ENCODE measurements at places on chromosomes 2 and 18.

DNA sequence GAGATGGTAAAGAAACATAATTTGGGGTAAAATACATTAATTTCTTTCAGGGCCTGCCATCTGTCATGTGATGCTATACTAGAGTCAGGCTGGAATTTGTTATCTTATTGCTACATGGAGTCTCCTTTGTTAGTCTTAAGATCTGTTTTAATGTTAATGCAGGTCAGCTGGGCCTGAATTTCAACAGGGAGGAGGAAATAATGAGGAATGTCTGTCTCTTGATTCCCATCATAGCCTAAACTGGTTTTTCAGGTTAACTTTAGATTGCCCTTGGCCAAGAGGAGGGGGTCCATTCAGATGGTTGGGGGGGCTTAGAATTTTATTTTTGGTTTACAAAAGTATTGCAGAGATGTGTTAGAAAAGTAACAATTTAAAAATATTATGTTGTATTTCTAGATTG is 19.0 kb upstream of the FEZ2 start:
- DNase-seq = no peak

DNA sequence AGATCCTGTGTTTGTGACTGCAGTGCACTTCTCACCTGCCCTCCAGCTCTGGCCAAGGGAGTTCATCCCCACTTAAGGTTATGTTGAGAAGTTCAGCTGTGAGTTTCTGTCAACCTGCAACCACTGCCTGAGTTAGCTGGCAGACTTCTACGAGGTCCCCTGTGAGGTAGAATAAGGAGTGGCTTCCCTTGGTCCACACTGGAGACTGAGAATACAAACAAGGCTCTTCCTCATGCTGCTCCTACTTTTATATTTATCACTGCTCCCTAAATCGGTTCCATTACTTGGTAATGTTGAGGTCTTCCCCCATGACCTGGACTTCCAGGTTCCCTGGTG is 353.2 kb upstream of the CWC22 start:
- no peak for DNase-seq

- DNase-seq = no peak
These were observed 84.7 kb upstream of the ST6GAL2 start for GRCh38 chr2:106970471-106971261.

GRCh38 chr2:42590176-42590575 is 21.7 kb downstream of the MTA3 start:
- DNase-seq = no peak

DNA sequence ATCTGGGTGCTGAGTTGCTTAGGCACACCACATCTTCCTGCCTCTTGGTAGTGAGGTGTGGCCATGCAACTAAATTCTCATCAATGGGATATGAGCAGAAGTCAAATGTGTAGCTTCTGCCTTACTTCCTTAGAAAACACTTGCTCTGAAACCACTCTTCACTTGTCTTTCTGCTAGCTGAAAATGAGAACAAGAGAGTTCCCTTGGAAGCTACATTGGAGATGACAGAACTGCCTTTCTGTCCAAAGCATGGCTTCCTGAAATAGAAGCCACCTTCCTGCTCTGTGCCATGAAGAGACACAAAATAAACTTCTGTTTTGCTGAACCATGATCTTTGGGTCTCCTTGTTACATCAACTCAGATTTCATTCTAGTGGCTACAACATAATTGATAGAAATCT is 659.9 kb downstream of the IRS1 start:
- DNase-seq = no peak

DNA sequence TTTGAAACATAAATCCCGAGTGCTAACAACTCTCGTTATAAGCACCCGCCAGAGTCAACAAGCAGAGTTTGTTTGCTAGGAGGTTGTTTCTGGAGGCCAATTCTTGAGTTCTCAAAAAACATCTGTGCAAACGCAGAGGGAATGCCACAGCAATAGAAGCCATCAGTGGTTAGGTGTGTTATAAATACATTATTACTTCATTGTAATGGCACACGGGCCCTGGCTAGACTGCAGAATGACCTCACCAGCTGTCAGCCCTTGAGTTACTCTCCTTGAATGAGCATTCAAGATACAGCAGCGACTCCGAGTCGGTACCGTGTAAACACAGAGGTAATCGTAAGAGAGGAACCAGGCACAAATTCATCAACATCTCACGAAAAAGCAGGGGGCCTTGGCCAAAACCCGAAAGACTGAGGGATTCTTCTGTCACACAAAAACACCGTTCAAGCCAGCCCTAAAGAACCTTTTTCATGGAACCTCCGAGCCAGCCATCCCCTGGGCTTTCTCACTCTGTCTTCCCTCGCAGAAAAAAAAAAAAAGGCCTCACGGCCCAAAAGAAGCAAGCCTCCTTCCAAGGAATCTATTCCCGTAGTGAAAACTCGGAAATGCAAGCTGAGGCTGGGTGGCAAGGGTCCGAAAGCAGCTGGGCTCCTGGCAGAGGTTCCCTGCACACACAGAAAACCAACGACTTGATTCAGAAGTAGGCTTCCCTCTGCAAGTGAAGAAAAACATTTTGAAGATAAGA is 133.7 kb upstream of the MEIS1 start:
- no peak for DNase-seq

GRCh38 chr18:72444111-72444797 is 99.9 kb downstream of the CBLN2 start:
- DNase-seq = no peak

Data from AG04449 (cell line).